ENCODE measurements at places on chromosomes 16 and 17. TPM values are rescaled to one million over a fixed set of nuclear protein-coding genes. Genes with fewer than 3 reads are reported as not detected.

The CMTM2 gene
- total RNA-seq, result not detected

The ODAD4 gene
- 1.1 TPM for total RNA-seq

The PPY gene
- total RNA-seq, result not detected

The C16orf89 gene
- total RNA-seq, result not detected

- no peak for DNase-seq
Observed at GRCh38 chr16:58331024-58331707, 36.3 kb upstream of the PRSS54 start.

The PRSS22 gene
- total RNA-seq, result not detected

- peak; percentile 75 for DNase-seq
Observed at GRCh38 chr17:63961355-63962212, 11.1 kb downstream of the SCN4A start.

The PLXDC1 gene
- total RNA-seq, result 2.4 TPM

The RNF112 gene
- 0.55 TPM for total RNA-seq

GRCh38 chr17:4156750-4157381 lies 13.9 kb downstream of the CYB5D2 start:
- DNase-seq, result no peak

DNA sequence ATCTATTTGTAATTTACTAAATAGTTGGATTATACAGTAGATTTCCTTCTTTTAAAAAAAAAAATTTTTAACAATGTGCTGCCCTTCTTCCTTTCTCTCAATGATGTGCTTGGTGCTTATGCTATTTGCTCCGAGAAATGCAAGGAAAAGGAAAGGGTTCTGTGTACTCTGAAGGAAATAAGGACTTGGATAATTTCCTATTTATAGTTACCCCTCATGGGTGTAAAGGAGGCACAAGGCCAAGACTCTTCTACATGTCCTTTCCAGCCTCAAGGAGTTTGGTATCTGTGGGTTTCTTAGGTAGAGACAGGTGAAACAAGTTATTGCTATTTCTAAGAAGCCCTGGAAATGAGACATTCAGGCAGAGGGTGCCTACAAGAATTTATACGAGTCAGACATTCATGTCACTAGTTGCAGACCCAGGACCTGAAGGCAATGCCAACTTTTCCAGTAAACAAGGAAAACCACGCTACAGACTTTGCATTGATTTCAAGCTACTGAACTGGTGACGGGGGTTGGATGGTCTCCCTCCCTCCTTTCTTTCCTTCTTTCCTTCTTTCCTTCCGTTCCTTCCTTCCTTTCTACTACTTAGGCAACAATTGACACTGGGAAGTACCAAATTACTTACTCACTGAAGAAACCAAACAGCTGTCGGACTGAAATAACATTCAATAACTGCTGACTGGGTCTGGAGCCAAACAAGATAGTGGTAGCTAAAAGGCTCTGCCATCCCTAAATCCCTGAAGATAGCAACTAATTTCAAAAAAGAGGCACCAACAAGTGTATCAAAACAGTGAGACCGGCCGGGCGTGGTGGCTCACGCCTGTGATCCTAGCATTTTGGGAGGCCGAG lies 33.8 kb upstream of the GHDC start:
- no peak for DNase-seq

DNA sequence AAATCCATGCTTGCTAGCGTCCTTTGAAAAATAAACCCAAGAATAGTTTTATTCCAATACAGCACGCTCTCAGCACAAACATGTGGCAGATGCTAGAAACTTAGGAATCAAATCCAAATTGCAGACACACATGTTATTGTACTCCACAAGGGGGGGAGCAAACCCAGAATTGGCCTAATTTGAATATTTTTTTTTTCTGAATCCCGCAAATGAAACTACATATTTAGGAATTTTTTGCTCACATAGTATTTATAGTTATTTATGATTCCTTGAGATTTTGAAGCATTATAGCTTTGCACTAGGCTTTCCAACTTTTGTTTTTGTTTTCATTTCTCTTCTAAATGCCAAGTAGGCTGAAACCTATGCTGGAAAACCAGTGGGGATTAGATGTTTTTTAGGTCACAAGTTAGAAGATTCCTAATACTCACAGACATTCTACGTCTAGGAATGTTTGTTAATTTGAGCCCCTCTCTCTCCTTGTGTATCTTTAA lies 59.3 kb upstream of the CDH11 start:
- DNase-seq, result no peak

GRCh38 chr16:9256196-9256595 lies 164.8 kb downstream of the HAPSTR1 start:
- peak; percentile 73 for DNase-seq

The SLFN13 gene
- 22.5 TPM for total RNA-seq

The ADAD2 gene
- total RNA-seq, result 0.18 TPM

DNA sequence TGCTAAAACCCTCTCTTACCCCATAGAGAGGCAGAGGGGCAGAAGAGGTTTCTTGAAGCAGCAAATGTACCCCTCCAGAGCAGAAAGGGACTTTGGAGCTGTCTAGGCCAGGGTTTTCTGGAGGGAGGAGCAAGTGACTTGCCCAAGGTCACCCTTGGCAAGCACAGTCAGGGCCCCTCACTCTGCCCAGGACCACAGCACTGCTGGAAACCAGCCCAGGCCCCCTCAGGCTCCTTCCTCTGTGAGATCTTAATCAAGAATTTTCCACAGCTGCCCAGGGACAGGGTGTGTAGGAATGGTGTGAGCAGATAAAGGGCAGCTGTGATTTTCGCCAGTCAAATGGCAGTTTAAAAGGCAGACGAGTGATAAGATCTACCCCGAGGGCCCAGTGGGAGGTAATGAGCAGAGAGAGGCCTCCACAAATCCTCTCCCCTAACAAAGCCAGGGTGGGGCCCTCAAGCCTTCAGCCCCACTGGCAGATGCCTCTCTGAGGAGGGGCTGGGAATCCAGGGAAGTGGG lies 3.9 kb upstream of the SLC12A3 start:
- no peak for DNase-seq

DNA sequence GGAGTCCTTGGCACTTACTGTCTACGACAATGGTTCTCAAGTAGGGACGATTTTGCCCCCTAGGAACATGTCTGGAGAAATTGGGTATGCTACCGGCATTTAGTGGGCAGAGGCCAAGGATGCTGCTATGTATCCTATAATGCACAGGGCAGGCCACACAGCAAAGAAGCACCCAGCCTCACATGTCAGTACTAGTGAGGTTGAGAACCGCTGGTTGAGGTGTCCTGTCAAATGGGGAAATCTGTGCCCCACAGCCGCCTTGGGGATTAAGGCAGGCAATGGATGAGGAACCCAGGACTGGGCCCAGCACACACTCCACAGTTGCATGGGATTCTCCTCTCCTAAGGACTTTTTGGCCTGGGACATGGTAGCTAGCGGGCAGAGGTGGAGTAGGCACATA lies 86.7 kb upstream of the TOB1 start:
- no peak for DNase-seq

- no peak for DNase-seq
Observed at GRCh38 chr16:11510178-11510973, 76.3 kb downstream of the LITAF start.

GRCh38 chr16:87681981-87682570 lies 79.8 kb downstream of the JPH3 start:
- peak; percentile 59 for DNase-seq

DNA sequence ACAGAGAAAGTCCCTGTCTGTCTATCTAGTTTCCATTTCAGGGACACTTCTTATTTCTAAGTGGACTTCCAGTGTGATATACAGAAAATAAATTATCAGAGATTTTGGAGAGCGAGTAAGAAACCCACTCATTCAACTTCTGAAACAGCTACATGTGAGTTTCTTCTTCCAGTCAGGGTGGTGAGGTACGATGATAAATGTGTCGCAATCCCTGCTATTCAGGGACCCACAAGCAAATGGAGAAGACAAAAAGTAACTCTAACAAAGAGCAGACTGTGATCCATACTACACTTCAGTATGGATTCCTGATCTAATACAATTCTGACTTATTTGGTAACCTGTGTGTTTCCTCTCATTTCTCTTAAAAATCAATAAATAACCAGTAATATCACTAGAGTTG lies 16.8 kb downstream of the CNTNAP4 start:
- DNase-seq, result no peak

The DNAH2 gene
- not detected for total RNA-seq

DNA sequence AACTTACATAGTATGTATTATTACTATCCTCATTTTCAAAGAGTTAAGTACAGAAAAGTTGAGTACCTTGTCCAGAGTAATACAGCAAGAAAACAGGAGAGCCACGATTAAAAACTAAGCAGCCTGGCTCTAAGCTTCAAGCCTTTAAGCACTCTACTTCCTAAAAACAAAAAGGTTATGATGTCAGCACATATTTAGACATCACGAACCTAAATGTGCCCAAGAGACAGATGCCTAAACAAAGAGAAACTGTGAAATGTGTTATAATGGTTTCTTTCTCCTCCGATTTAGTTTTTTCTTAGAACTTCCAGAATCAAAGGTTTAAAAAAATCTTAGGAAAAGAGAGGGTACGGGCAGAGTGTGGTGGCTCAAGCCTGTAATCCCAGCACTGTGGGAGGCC lies 151.0 kb downstream of the VPS53 start:
- DNase-seq, result no peak

The ZNF207 gene
- total RNA-seq, result 231 TPM

DNA sequence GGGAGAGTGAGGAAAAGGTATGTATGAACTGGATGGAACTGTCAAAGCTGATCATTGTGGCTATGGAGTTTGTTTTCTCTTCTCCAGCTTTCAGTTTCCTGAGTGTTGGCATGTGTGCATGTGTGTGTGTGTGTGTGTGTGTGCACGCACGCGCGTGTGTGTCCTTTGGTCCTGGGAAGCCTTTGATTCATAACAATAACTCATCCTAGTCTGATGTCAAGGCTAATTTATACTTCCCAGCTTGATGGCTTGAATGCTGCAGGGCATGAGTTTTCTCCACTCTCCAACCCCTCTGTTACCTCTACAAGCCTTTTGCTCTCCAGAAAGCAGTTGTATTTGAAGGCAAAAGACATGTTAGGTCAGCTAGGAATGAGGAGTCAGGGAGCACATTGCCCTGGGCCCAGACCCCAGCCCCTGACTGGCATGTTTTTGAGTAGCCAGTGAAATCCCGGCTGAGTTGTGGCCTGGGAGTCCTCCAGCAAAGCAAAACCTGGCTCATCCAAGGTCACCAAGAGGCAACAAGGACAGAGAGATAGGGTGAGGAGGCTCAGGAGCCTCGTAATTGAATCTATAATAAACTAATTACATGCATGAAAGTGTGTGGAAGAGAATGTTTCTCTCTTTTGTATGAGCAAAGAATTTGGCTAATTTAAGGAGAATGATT lies 8.9 kb upstream of the CDC42EP4 start:
- no peak for DNase-seq

DNA sequence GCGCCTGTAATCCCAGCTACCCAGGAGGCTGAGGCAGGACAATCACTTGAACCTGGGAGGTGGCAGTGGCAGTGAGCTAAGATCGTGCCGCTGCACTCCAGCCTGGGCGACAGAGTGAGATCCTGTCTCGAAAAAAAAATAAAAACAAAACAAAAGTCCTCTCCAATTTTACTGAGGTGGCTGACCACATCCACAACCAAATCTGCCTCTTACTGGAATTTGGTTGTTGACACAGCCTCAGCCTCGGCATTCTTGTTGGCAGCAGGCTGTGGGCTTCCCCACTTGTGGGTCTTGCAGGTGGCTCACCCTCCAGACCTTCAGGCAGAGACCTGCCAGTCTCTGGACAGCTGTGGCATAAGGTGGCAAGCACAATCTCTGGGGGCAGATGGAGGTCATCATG lies 15.6 kb downstream of the B4GALNT2 start:
- no peak for DNase-seq

- DNase-seq, result no peak
Observed at GRCh38 chr16:27754788-27755690, 205.1 kb downstream of the KATNIP start.

The REXO5 gene
- 17.9 TPM for total RNA-seq

- DNase-seq, result no peak
Observed at GRCh38 chr17:1467898-1468492, 12.0 kb upstream of the CRK start.

The RTN4RL1 gene
- total RNA-seq, result 0.11 TPM

GRCh38 chr17:19568016-19568350 lies 34.3 kb downstream of the SLC47A1 start:
- DNase-seq, result no peak

GRCh38 chr17:2064980-2065785 lies 10.3 kb downstream of the HIC1 start:
- DNase-seq, result peak; percentile 89

- no peak for DNase-seq
Observed at GRCh38 chr17:50565402-50566350, 5.2 kb downstream of the CACNA1G start.

GRCh38 chr17:59498530-59499307 lies 66.7 kb upstream of the DHX40 start:
- DNase-seq, result no peak

The MMP25 gene
- total RNA-seq, result 0.91 TPM

GRCh38 chr17:50967795-50968194 lies 101.6 kb upstream of the TOB1 start:
- DNase-seq, result no peak

The KCNJ2 gene
- not detected for total RNA-seq

The FBF1 gene
- total RNA-seq, result 16.2 TPM

DNA sequence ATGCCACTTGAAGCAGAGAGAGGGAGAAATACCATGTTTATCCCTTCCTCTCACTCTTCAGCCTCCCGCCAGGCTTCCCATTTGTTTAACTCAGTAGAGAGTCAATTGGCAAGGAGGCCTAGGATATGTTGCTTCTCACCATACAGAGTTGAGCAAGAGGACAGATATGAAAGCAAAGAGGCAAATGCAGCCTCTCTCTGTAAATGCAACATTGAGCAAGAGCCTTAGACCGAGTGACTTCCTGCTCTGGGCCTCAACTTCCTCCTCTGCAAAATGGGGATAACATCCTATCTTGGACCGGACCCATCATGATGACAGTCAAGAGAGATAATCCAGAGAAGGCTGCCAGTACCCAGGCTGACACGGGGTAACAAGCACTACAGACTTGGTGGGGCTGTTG lies 36.8 kb downstream of the SOCS1 start:
- no peak for DNase-seq

DNA sequence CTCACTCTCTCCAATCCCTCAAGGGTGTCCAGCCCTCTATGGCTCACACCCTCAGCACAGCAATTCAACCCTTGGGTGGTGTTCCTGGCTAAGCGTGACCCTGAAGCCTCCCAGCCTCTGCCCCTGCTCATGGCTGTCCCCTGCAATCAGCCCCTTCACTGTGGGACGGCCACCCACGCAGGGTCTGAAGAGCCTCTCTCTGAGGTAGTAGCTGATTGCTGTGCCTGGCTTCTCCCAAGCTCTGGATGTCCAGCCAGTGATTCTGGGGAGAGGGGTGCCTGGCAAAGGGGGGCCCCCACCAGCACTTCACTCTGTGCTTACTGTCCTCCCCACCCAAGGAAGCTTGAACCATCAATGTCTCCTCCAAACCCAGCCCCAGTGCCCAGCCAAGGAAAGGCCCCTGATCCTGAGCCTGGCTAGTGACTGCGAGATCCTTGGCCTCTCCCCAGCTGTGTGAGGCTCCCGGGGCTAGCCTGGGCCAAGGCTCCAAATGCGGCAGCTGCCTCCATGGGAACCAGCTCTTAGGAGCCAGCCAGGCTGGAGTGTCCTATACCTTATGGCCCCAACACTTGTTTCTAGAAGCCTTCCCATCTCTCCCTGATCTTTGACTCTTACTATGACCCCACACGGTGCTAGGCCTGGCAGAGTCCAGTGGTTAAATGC lies 9.9 kb downstream of the MTSS2 start:
- DNase-seq, result no peak

GRCh38 chr17:42660692-42661345 lies 1.7 kb downstream of the TUBG2 start:
- no peak for DNase-seq

The PEMT gene
- 30.4 TPM for total RNA-seq
